ENCODE measurements at places on chromosomes 3 and 15. TPM values are rescaled to one million over a fixed set of nuclear protein-coding genes. Genes with fewer than 3 reads are reported as not detected.

DNA sequence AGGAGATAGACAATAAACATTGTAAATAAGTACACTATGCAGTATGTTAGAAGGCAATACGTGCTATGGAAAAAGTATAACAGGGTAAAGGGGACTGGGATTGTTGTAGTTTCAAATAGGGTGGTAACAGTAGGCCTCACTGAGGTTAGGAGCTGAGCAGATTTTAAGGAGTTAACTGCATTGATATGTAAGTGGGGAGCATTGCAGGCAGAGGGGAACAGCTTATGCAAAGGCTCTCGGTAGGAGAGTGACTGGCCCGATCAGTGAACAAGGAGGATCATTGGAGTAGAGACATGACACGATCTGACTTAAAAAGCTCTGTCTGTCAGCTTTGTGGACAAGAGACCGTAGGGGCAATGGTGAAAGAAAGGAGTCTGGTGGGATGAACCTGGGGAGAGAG is 46.8 kb downstream of the PCCB start:
- H3K27ac ChIP-seq, result no peak overlapping the region
- peaks cover 13% of the 10 kb centered on the region for H3K36me3 ChIP-seq
- no peaks in the 10 kb centered on the region for H3K4me1 ChIP-seq
- H3K27me3 ChIP-seq, result no peaks in the 10 kb centered on the region
- no peak overlapping the region for H3K4me3 ChIP-seq
- no peak for DNase-seq

DNA sequence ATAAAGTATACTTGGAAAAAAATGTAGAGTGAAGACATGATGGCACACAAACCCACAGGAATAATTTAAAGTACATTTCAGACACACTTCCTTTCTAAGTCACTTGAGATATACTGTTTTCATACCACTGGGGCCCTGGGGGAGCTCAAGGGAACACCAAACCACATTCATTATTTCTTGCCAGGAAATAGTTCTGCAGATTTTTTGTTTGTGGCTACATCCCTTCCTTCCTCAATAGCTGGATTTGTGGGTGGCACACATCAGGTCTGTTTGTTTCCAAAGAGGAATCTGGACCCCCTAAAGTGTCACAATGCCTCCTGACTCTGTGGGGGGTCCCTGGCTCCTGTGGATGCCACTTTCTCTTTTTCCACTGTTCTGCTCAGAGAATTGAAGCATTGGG is 153.5 kb upstream of the COL8A1 start:
- no peak overlapping the region for H3K4me3 ChIP-seq
- H3K27ac ChIP-seq, result no peak overlapping the region
- H3K27me3 ChIP-seq, result no peaks in the 10 kb centered on the region
- no peak for DNase-seq

- H3K27me3 ChIP-seq, result no peaks in the 10 kb centered on the region
- no peak overlapping the region for H3K27ac ChIP-seq
- DNase-seq, result no peak
- H3K4me3 ChIP-seq, result no peak overlapping the region
- H3K4me1 ChIP-seq, result no peaks in the 10 kb centered on the region
Observed at GRCh38 chr3:124084022-124084881, 92.3 kb upstream of the ROPN1 start.

GRCh38 chr3:17894434-17895060 is 152.1 kb upstream of the TBC1D5 start:
- H3K4me3 ChIP-seq, result no peak overlapping the region
- no peak overlapping the region for H3K27ac ChIP-seq
- no peak for DNase-seq
- no peaks in the 10 kb centered on the region for H3K27me3 ChIP-seq
- H3K4me1 ChIP-seq, result no peaks in the 10 kb centered on the region

KNG1 gene
- total RNA-seq, result not detected

ABCF3 gene
- total RNA-seq, result 76.7 TPM
